ENCODE measurements at places on chromosomes 1 and 21.

GRCh38 chr1:184635347-184635979 lies 119.2 kb downstream of the EDEM3 start:
- DNase-seq = no peak

DNA sequence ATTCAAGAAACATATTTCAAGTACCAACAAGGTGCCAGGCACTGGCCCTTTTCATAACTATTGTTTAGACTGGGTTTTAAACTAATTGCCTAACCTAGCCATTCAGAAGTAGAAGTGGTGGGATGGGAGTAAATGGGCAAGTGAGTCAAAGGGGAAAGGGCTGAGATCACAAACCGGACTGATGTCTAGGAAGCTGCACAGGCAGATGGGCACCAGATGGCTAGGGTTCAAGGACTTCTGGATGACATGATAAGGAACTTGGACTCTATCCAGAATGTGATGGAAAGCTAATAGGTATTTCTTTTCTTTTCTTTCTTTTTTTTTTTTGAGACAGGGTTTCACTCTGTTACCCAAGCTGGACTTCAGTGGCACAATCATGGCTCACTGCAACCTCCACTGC lies 46.6 kb downstream of the LYST start:
- DNase-seq = no peak

DNA sequence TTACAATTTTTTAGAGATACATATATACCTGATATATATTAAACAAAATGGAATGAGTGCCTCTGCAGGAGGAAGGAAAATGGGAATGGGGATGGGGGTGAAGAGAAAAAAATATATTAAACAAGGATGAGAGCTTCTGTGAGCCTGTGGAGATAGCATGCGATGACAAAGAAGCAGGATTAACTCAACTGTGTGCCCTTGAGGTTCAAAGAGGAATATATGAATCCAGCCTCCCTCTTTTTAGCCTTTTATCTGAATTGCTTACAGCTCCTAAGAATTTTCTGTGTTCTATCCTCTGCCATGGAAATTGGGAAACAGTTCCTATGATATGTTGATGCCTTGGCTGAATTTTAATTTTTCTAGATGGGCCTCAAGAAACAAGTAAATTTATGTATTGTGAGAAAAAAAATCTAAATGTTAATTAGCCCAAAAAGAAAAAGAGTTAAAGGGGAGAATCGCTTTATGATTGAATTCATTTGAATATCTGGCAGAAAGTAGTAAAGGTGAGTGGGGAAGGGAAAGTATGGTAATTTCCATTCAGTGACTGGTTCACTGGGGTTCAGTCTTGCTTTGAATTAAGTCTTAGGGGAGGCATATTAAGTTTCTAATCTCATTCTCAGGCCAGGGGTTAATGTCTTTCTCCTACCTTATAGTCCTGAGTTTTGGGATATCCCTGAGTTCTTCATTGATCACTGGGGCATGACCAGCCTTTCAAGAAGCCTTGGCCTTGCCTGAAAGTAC lies 106.3 kb upstream of the HMCN1 start:
- no peak for DNase-seq

GRCh38 chr1:43688594-43689000 lies 18.7 kb upstream of the ST3GAL3 start:
- no peak for DNase-seq

DNA sequence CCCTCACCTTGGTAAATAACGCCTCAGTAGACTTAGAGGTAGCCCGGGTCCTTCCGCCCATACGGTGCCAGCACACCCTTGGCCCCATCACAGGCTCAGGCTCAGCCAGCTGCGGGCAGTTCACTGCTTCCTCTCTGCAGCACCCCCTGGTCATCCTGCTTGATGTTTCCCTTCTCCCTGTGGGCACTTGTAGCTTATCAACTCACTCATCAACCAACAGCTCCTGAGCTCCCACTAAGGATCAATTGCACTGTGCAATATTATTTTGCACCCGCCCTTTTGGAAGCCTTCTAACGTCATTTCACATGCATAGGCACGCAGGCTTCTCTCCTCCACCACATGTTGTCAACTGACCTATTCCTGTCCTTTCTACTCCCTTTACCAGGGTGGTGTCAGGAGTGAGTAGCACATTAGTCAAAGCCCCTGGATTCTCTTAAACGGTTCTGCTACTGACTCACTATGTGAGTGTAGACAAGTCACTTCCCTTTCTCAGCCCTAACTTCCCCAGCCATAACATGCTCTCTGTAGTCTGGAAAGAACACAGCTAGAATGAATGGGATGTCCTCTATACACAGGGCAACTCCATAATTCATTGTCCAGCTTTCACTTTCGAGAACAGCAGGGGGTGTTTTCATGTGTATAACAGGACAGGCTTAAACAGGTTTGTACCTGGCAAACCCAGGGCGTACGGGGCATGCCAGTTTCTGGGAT lies 47.1 kb upstream of the IRF2BP2 start:
- no peak for DNase-seq

- no peak for DNase-seq
Observed at GRCh38 chr1:2379733-2380404, 11.5 kb downstream of the MORN1 start.

Data from activated naive CD4-positive, alpha-beta T cell treated with anti-CD3 and anti-CD28 coated beads, Interleukin-2, amount 50 U/mL, for 16 hours (primary cell).